HFFc6 (cell line): ENCODE measurements at places on chromosomes 2 and 18.

- peak; percentile 2 for DNase-seq
Observed at GRCh38 chr2:207847807-207848544, 78.3 kb upstream of the FZD5 start.

DNA sequence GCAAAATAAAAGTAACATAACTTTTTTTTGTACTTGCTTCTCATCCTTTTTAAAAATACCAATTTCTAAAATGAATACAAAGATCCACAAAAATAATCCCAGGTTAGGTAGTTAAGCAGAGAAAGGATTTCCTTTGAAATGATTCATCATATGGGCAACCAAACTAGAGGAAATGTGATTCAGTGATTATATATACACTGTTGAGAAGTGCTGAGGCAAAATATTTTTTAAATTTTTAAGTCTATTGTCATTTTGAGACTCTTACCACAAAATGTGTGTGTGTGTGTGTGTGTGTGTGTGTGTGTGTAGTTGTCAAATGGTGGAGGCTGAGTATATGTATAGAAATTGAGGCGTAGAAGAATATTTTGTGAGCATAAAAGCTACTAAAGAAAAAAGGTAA, 1075.3 kb downstream of the LRP1B start:
- peak; percentile 67 for DNase-seq

GRCh38 chr2:16625201-16625729, 40.4 kb downstream of the CYRIA start:
- DNase-seq: no peak

- no peak for DNase-seq
Observed at GRCh38 chr18:10381516-10381915, 72.9 kb upstream of the APCDD1 start.

DNA sequence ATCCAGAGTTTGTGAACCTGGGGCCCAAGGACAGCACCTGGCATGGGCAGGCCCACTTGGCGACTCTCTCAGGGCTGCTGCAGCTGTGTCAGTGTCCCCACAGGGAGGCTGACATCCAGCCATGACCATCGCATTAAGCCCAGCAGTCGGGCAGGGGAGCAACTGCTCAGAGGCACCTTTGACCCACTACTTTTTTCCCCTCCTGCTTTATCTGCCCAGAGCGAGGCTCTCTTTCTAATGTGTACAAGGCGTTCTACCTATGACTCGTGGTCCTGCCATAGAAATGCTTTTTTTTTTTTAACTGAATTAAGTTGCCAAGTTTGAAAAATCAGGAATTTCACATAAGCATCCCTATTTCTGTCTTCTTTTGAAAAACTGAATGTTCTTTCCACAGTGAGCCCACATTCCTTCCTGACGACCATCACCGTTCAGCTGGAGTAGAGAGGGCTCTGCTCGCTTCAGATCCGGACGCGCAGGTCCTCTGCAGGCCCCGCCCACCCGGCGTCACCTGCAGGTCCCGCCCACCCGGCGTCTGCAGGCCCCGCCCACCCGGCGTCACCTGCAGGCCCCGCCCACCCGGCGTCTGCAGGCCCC, 403 bp upstream of the CLUL1 start:
- DNase-seq: no peak

GRCh38 chr2:222907790-222908441, 47.1 kb downstream of the ACSL3 start:
- peak; percentile 46 for DNase-seq

DNA sequence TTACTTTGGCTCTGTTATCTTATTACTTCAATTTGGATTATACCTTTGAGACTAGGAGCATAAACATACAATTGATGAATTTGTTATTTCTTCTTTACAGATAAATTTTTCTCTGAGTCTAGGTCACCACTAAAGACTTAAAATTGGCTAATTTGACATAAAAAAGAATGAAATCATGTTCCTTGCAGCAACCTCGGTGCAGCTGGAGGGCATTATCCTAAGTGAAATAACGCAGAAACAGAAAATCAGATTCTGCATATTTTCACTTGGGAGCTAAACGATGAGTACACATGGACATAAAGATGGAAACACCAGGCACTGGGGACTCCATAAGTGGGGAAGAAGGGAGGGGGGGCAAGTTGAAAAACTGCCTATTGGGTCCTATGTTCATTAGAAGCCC, 172.8 kb upstream of the SESTD1 start:
- no peak for DNase-seq

DNA sequence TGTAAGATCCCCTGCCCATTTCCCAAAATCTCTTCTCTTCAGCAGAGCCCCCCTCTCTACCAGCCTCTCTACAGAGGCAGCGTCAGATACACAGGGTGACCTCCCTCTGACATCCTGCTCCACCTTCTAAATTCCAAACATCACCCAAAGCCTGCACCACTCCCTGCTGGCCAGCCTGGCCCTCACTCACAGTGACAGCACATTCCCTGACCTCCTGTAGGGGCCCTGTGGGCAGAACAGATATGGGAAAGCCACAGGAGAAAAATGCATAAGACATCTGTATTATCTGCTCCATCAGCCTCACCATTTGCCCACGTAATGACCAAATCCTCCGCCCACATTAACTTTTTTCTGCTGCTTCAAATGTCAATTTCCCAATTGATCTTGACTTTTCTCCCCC, 40.6 kb downstream of the TRABD2A start:
- peak; percentile 26 for DNase-seq

DNA sequence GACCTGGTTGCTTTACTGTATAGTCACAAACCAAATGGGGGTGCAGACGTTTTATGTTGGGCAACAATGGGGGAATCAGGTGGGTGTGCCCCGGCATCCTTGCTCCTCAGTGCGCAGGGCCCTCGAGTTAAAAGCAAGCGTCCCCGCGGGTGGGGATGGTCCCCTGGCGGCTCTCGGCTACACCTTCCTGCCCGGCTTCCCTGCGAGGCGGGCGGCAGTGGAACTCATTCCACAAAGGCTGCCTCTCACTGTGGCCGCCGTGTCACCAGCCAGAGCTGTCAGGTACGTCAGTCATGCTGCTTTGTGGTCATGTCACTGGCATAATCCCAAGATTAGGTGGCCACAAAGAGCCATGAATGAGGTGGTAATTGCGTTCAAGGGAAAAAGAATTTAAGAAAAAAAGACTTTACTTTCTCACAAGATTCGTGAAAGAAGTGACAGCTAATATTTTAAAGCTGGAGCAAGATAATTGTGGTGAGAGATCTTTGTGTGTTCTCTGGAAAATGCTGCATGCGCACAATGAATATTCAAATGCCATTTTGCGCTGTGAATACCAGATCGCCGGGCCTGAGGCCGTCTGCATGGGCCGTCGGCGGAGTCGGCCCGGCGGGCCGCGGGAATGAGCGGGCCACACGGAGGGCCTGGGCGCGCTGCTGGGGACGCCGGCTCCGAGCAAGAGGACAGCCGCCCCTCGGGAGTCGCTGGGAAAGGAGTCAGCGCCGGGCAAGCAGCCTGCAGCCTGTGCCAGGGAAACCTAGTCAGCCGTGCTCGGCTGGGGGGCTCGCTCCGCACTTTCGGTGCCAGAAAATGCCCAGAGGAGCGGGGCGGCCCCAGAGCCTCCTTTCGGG, 82.3 kb upstream of the LDLRAD4 start:
- DNase-seq: no peak

GRCh38 chr2:46298522-46299353, 1.5 kb downstream of the EPAS1 start:
- DNase-seq: peak; percentile 42

DNA sequence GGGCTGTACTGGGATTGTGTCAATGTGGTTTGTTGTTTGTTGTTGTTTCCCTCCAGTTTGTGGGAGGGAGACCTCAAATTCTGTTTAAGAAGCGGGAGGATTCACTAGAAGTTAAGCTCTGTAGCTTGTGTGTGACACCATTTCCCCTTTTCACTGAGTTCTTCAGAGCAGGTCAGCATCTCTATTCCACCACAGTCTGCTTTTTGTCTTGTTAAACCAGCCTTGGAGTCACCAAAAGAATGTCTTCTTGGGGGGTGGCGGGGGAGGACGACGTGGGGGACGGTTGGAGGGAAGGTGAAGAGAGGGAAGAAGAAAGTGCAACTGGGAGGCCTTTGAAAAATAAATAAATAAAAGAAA, 2.3 kb upstream of the BCL11A start:
- no peak for DNase-seq

DNA sequence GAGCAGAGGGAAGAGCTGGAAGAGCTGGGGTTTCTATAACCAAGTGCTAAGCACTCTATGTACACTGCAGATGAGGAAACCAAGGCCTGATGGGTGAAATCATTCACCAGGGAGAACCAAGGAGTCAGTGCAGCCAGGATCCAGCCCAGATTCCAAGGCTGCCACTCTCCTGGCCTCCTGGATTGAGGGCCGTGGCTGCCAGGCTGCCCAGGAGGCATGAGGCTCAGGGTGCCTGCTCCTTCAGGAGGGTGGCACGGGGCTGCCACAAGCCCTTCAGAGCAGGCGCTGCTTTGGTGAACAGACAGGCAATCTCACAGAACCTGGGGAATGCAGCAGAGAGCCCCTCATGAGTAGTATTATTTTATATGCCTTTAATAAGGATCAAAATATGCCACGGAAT, 293.7 kb upstream of the HDAC4 start:
- no peak for DNase-seq

DNA sequence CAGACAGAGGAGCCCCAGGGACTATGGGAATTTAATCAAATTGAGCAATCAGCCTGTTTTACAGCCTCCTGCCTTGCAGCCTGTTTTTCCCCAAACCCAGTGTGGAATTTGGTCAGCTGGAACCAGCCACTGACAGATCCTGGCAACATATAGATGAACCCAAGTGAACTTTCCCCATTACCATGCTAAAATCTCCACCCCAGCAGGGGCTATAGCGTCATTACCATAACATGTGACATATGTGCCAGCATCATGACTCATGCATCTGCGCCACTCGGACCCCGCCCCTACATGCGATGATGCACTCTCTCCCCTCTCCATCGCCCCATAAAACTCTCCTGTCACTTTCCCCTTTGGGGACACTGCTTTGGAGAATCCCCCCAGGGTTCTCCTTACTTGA, 17.3 kb upstream of the FEZ2 start:
- DNase-seq: peak; percentile 28

DNA sequence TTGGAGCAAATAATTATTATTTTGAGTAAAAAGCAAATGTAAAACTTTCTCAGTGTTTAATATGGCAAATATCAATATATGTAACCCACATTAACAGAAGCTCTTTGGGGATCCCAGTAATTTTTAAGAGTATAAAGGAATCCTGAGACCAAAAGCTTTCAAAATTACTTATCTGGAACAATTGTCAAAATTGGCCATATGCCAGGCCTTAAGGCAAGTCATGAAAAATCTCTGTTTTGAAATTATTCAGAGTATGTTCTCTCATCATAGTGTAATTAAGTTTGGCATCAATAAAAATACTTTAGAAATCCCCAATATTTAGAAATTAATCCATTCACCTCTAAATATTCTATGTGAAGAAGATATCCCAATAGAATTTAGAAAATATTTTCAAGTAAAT, 225.3 kb upstream of the ARL4C start:
- DNase-seq: no peak

GRCh38 chr2:232567721-232568120, 17.2 kb downstream of the EIF4E2 start:
- no peak for DNase-seq

DNA sequence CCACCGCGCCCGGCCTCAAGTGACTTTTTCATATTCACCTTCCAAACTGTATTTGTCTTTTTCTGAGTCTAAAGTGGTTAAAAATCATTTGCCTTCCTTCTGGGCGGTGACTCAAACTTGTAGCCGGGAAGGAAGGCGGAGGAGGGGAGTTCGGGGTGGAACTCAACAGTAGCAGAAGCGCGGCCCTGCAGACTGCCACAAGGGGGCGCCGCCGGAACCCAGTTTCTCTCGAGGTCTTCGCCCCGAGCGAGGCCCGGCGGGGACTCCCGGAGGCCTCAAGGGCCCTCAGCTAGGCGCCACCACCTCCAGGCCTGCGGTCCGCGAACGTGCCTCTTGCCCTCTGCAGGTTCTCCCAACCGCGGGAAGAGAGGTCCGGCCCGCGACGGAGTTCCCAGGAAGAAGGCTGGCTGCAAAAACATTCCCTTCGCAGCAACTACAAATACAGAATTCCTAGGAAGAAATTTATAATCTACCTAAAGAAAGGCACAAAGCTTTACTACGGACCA, 16.8 kb upstream of the ITM2C start:
- DNase-seq: peak; percentile 78

- peak; percentile 25 for DNase-seq
Observed at GRCh38 chr18:48023334-48024008, 93.0 kb upstream of the SMAD2 start.

GRCh38 chr18:75551071-75551470, 123.6 kb upstream of the SMIM21 start:
- DNase-seq: no peak

DNA sequence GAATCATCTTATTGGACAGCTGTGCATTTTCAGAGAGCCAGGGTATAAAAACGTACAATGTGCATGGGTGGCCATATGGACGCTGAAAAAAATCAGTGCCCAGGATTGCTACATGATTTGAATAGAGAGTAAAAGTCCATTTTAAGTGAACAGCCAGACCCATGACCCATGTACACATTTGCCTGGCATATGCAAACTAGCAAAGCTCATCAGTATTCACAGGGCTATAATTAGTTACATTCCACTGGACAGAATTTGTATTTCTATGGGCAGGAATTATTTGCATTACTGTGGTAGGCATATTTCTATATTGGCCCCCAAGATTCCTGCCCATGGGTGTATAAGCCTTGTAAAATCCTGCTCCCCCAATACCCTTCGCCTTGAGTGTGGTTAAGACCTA, 78.8 kb downstream of the PTH2R start:
- no peak for DNase-seq

DNA sequence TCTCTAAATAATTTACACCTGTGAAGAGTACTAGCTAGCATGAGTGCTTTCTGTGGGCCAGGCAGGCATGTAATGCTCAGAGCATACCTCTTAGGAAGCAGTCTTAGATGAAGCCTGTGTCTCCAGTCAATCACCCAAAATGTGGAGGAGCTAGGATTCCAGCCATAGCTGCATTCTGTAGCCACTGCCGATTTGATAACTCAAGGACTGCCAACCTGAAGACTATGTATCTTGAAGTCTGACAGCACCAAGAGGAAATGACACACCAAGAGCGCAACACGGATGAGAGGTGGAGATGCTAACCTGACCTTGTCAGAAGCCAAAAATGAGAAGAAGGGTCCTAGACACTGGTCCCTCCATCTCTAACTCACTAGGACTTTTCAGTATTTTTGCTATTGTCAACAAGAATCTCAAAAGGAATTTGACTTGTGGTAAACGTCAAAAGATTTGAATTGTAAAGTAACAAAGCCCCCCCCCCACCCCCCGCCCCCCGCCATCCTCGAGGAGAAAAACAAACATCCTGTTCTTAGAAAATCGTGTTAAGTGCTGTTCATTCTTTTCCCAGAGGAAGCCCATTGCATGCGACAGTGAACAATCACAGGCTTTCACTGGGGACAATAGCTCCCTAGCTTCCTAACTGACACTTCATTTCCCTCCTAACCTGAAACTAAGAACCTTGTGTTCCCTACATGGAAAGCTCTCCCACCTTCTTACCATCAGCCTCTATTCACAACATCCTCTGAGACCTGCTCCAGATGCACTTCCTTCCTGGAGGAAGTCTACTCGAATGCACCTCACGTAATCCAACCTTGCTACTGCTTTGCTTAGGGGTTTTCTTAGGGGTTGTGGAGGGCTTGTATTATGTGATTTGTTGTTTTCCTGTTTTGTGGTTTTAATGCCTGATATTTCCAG, 14.7 kb downstream of the CDC42EP3 start:
- DNase-seq: no peak
